ENCODE measurements at places on chromosomes 6 and 20.

DNA sequence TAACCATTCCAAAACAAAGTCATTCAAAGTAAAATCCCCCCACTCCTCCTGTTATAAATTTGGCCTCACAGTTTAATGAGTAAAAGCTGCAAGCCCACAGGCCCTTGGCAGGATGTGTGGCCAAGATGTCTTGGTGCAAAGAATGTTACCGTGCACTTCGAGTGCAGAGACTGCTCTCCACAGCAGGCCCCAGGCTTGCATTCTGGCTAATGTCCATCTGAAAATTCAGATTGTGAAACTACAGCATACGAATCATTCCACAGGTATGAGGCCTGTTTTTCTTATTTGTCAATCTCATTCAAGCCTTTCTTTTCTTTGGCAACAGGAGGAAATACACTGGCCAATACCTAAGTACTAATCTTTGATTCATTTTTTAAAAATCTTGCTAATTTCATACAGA, 7.1 kb downstream of the RPS6KA2 start:
- no peak for DNase-seq

- DNase-seq: no peak
Measured at GRCh38 chr6:13392462-13392861, 64.1 kb upstream of the TBC1D7 start.

DNA sequence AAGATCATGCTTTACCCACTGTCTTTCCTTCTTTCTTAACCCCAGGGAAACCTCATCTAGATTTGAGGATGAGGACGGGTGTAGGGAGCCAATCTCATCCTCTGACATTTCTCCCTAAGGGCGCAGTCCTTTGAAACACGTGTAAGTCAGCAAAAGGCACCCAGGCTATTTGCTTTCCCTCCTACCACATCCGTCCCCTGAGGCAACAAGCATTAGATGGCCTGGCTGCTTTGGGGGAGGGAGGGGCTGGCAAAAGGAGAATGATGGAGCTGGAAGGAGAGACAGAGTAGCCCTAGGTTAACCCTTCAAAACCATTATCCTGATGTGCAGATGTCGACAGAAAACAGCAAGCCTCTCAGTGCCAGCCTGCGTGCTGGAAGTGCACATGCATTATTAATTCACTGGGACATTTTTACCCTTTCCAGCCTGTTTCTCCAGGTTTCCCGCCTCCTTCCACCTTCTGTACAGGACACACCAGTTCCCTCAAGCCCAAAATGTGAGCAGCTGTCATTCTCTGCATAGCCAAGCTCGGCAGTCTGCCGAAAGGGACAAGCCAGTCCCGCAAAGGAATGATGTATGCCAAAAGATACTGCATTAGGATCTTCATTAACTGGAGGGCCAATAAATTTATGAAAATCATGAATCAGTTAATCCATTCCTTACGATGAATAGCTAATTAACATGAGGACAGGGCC, 547.2 kb downstream of the CD83 start:
- DNase-seq: no peak

DNA sequence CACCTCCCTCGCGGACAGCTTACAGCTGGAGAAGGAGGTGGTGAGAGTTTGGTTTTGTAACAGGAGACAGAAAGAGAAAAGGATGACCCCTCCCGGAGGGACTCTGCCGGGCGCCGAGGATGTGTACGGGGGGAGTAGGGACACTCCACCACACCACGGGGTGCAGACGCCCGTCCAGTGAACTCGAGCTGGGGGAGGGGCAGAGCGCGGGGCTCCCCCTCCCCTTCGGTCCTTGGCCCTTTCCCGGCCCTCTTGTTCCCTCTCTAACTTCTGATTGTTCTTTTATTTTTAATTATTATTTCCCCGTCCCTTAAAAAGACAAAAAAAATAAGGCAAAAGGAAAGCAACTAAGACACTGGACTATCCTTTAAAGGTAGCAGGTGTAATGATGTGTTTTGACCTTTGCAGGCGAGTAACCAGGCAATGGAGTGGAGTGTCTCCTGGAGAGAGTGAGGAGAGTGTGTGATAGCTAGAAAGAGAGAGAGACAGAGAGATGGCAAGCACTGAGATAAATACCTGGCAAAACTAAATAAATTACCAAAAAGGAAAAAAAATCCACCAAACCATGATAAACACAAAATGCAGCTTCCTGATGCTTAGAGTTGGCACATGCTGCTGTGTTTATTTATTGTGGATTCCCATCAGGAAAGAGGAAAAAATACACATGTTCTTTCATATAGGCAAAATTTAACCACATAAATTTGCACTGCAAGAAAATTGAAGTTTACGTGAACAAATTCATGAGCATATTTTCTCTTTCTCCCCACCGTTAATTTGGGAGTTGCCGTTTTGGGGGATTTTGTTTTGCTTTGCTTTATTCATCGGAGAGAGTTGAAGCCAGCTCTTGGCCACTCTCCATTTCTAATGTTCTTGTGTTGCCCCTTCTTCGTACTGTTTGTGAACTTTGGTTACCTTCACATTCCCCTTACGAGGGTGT, 1.9 kb downstream of the POU3F2 start:
- DNase-seq: no peak

Data from NCI-H2227 treated with DMSO at 0.1 percent for 48 hours (cell line).